ENCODE measurements at places on chromosomes 12 and 14.
A peak's percentile ranks its signal among the peaks of the same experiment; 100 is the strongest.

GRCh38 chr14:66111891-66112290, 374.3 kb upstream of the CCDC196 start:
- DNase-seq: no peak

DNA sequence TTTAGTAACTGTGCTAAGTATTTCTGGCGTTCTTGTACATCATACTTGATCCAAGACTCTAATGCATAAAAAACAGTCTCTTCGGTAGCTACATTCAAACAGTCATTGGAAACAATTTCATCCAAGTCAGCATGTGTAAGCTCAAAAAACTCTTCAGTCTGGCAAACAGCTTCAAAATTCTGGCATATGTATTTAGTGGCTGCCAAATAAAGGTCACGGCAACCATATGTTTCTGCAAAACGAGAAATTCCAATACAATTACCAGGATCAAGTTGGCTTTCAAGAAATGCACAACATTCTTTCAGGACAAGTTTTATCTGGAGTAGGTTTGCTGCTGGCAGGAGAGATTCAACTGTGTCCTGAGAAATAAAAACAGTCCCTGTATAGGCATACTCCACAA, 16.5 kb downstream of the KLHL28 start:
- no peak for DNase-seq

GRCh38 chr12:105120551-105120950, 13.0 kb downstream of the WASHC4 start:
- peak; percentile 18 for DNase-seq

DNA sequence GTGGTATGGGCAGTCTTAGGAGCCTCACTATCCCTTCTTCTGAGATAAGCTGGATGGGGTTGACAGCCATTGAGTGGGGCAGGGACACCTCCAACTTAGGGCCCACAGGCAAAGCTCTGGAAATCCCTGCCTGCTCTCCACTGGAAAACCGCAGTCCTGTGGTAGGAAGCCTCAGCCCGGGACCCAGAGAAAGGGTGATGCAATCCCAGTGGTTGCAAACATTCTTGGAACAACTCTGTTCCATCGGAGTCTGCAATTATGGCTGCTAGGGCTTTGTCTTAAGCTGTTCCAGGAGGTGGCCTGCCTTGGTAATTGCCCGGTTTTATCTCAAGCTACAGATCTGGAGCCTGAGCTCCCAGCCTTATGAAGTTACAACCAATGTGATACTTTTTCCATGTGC, 133.4 kb downstream of the DICER1 start:
- peak; percentile 15 for DNase-seq

Measured in OCI-M1 (cell line).